Astrocyte of the spinal cord (primary cell): ENCODE measurements at places on chromosomes 16 and 17.

DNA sequence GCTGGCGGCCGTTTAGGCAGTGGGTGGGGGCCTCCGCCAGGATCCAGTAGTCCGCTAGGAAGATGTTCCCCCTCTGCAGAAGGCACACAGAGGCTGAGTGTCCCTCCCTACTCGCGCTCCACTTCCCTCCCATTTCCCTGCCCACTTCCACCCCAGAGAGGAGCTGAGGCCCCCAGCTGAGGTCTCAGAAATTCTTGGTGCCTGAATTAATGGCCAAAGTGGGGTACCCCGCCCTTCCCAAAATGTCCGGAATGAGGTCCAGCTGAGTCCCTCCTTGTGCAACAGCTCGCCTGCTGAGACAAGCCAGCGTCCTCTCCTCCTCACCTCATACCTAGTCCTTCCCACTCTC is 7.9 kb downstream of the ALOXE3 start:
- no peak for DNase-seq

GRCh38 chr17:47300718-47301117 is 23.0 kb upstream of the EFCAB13 start:
- no peak for DNase-seq

DNA sequence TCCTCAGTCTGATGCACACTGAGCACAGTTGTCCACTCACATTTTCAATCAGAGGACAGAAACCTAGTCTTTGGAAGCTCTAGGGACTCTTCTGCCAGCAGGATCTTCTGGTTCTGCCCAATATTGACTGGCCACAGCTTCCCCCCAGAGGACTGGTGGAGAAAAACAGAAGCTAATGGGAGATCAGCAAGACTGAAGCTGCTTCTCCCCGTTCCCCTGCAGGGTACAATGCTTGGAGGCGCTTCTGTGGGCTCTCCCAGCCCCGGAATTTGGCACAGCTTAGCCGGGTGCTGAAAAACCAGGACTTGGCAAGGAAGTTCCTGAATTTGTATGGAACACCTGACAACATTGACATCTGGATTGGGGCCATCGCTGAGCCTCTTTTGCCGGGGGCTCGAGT is 10.3 kb downstream of the EPX start:
- no peak for DNase-seq

- peak; percentile 91 for DNase-seq
Observed at GRCh38 chr17:65099941-65100315, 37.2 kb upstream of the RGS9 start.

GRCh38 chr17:47942096-47942510 is 732 bp downstream of the PNPO start:
- DNase-seq, result no peak

- DNase-seq, result no peak
Observed at GRCh38 chr16:85172455-85173145, 60.3 kb upstream of the CIBAR2 start.

DNA sequence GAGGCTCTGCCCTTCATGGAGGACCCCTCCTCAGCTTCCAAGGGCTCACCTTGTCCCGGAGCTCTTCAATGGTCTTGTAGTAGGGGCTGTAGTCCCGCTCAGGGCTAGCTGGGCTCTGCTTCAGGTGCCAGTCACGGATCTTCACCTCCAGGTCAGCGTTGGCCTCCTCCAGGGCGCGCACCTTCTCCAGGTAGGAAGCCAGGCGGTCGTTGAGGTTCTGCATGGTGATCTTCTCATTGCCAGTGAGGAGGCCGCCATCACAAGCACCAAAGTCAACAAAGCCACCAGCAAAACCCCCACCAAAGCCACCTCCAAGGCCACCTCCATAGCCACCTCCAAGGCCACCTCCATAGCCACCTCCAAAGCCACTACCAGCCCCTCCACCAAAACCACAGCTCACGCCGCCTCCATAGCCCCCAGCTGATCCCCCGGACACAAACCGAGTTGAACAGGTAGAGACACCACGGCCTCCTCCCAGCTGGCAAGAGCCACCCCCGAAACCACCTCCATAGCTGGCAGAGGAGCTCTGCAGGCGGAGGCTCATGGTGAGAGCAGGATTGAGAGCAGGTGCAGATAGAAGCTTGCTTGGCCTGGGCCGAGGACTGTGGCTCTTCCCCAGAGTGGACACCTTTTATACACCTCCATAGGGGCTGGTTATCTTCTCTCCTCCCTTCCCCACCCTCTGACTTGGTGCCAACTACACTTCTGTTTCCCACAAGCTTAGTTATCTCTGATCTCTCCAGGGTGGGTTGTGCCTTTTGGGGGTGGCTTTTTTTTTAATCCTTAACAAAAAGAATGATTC is at the start of gene KRT13:
KRT13 (minus strand) TSS at position 606 of the 802 bp plus-strand sequence; CDS start at position 544, 62 bp downstream.
- no peak for DNase-seq

DNA sequence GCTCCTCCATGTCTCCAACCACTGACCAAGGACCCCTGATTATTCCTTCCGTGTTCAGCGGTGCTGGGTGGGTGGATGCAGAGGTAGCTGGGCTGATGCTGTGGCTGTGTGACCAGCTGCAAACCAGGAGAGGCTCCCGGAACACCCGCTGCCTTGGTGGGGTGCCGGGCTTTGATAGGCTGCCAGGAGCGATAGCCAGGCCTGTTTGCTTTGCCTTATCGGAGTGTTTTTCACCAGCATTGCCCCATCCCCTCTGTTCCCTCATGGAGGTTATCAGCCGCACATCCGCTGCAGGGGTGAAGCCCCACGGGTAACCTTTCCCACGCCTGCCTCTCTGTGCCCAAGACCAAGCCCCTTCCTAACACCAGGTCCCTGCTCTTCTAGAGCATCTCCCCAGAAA is 354.3 kb downstream of the C16orf95 start:
- DNase-seq, result no peak

GRCh38 chr17:54085934-54086333 is 263.2 kb downstream of the KIF2B start:
- no peak for DNase-seq

- no peak for DNase-seq
Observed at GRCh38 chr16:13139661-13140241, 238.4 kb downstream of the SHISA9 start.

DNA sequence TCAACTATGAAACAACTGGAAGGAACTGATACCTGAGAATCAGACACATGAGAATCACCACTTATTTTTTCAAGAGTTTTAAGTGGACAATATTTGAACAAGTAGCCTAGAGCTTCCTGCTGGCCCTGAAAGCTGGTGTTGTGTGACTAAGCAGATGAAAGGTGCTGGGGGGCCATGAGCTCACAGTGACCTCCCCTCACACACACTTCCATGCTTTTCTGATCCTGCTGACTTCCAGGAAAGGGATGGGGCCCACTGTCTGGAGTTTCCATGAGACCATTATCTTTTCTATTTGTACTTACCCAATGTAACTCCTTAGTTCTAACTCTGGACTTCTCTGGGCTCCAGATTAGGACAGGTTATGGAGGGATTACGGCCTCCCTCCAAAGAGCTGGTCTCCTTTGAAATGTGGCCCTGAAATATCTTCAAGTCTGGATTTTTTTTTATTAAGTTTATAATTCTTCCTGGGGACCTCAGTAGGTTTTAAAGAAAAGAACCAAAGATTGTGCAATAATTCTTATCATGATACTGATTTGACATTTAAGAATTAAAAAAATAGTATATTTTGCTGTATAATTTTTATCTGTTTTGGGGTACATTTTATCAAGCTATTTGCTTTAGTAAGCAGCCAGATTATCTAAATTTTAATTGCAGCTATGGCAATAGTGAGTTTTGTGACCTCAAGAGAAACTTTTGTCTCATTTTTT is 4.9 kb downstream of the CAPNS2 start:
- DNase-seq, result no peak

DNA sequence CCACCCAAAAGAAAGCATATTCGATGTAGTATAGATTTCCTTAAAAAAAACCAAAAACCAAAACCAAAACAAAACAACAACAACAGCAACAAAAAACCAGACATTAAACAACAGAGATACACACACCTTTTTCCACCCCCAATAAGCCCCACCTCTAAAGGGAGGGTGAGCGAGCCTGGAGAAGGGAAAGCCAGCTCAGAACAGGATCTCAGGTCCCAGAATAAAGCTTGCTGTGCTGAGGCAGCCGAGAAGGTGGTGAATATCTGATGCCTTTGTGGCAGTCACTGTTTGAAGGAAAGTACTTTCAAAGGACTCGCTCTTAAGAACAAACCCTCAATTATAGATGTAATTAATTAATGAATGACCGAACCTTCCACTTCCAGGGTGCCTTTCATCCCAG is 470 bp downstream of the KRT23 start:
- no peak for DNase-seq

GRCh38 chr16:81861503-81861902 is 82.4 kb downstream of the PLCG2 start:
- DNase-seq, result no peak

DNA sequence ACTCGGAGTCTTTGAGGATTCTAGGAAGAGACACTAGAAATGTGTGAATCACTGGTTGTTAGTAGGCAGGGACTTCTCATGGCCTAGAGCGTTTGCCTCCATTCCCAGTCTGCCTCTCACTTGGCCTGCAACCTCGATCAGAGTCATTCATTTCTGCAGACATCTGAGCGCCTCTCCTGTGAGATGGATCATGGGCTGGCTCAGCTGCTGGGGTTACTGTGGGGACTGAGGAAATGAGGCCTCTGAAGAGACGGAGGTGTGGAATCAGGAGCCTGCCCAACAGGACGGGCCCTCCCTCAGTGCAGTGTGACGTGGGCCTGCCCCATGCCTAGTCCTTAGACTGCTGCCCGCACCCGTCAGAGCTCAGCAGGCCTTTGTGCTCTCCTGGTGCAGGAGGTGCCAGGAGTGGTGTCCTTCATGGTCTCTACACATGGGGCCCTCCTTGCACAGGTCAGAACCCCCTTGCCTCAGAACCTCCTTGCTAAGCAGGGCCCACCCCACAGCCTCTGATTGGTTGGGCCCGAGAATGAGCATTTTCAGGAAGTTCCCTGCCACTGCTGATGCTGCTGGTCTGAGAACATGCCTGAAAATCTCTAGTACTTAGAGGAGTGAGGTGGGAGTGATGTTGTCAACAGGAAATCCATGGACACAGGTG is 99.4 kb downstream of the NPIPB11 start:
- DNase-seq, result peak; percentile 25

GRCh38 chr17:47810901-47811635 is 10.5 kb downstream of the OSBPL7 start:
- DNase-seq, result no peak

GRCh38 chr16:65770752-65771151 is 595.7 kb upstream of the CDH5 start:
- DNase-seq, result no peak

GRCh38 chr17:61352781-61353491 is 46.7 kb upstream of the TBX2 start:
- no peak for DNase-seq

GRCh38 chr16:50267151-50267631 is 840 bp downstream of the ADCY7 start:
- DNase-seq, result no peak

DNA sequence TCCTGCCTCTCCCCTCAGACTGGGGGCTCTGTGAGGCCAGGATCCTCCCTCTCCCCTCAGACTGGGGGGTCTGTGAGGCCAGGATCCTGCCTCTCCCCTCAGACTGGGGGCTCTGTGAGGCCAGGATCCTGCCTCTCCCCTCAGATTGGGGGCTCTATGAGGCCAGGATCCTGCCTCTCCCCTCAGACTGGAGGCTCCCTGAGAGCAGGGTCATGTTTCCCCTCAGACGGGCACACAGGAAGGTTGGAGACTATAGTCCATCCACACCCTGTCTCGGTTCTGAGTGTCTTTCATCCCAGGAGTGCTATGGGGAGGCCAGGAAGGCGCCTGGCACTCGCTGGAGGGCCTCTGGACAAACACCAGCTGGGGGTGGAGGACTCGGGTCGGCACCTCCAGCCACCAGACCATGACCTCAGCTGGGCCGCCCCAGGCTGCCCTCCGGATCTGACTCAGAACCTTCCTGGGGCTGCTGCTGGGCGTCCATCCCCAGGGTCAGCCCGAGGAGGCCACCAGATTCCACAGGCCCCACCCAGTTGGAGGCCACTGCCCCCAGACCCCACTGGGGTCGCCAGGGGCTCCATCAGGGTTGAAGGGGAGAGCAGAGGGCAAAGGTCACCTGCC is 21.9 kb upstream of the DLX4 start:
- DNase-seq, result no peak

GRCh38 chr17:81440511-81441244 is 45.4 kb downstream of the BAHCC1 start:
- no peak for DNase-seq

DNA sequence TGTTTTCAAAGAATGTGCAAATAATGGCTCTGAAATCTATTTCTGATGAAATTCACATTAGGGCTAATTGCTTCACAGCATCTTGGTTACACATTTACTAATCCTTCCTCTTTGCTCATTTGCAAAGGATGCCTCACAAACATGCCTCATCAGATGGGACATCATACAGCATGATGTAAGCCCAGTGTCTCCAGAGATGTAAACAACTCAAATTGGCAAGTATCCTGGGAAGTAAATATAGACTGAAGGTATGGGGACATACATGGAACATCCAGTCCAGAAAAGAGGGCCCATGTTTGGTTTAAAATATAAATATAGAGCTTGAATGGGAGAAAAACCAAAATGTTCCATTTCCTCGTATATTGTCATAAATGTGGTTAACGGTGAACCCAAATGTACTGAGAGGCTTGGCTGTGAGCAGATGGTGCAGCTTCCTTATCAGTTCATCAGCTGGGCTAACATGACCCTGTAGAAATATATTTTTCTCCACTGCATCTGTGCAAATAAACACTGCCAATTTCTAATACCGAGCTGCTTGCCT is 142.9 kb upstream of the NUDT7 start:
- DNase-seq, result no peak

GRCh38 chr17:19317359-19318095 is 45.0 kb downstream of the B9D1 start:
- peak; percentile 93 for DNase-seq

- DNase-seq, result peak; percentile 45
Observed at GRCh38 chr17:43791589-43791988, 11.4 kb downstream of the CFAP97D1 start.

DNA sequence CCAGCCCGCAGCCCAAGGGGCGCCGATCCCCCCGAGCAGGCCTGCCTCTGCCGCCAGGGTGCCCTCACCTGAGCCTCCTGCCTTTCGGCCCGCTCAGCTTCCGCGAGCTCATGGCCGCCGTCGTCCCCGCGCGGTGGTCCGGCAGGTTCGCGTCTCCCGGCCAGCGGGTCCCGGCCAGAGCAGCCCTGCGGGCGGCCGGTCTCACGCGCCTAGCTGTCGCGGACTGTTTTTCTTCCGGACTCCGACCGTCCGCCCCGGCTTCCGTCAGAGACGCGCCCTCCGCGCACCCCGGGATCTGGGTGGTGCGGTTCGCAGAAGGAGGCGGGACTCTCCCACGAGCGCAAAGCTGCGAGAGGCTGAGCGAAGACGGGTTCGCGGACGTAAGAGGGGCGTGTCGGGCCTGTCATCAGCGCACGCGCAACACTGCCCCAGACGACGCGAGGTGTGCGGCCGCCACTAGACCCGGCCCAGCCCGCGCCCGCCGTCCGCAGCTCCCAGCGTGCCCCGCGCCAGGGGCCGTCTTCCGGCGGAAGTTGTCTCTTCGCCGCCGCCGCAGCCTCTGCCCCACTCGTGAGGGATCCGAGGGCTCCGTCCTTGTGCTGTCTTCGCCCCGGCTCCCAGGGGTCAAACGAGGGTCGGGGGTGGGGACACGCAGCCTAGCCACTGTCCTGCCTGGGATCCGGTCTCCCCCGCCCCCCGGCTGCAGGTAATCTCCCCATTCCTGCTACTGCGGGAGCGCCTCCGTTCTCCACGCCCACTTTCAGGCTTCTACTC is at the start of gene INPP5K:
INPP5K (minus strand) TSS at position 225 of the 774 bp plus-strand sequence; CDS start at position 112, 113 bp downstream.
- peak; percentile 98 for DNase-seq

- peak; percentile 10 for DNase-seq
Observed at GRCh38 chr16:71807905-71808592, 585 bp downstream of the AP1G1 start.

- DNase-seq, result no peak
Observed at GRCh38 chr17:33262266-33263123, 30.6 kb downstream of the ASIC2 start.

GRCh38 chr17:73684183-73684582 is 39.9 kb upstream of the SDK2 start:
- DNase-seq, result no peak
